ENCODE measurements at places on chromosomes 12 and 14. TPM values are rescaled to one million over a fixed set of nuclear protein-coding genes. Genes with fewer than 3 reads are reported as not detected.

RNF212B gene
- total RNA-seq = not detected

CD163L1 gene
- 1.8 TPM for total RNA-seq

GLIPR1L1 gene
- total RNA-seq = not detected

SERPINA9 gene
- total RNA-seq = not detected

NTN4 gene
- 51.3 TPM for total RNA-seq

CLEC2A gene
- not detected for total RNA-seq

TUNAR gene
- not detected for total RNA-seq

RNASE3 gene
- total RNA-seq = 0.83 TPM
